ENCODE measurements at places on chromosomes 2 and 18.
A peak's percentile ranks its signal among the peaks of the same experiment; 100 is the strongest.

- no peak for DNase-seq
These were observed 139.4 kb downstream of the MTCL1 start for GRCh38 chr18:8844721-8845148.

- DNase-seq, result no peak
These were observed 51.9 kb upstream of the THOC1 start for GRCh38 chr18:319720-320119.

- no peak for DNase-seq
These were observed 6.3 kb upstream of the PLEKHM3 start for GRCh38 chr2:208031608-208032019.

DNA sequence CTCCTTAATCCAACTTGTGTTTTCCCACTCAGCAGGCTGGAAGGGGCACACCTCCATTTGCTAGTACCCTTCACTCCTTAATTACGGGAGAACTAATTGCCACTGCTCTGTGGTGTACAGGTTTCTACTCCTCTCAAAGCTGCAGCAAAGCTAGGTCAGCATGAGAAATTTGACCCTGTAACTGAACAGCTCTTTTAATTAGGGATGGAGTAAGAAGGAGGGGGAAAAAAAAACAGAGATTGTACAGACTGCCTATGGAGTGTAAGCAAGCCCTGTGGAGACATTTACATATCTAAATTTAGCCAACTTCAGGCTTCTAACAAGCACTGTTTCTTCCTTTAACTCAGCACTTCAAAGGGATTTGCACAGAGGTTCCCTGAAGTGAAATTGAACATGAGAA is 629.7 kb upstream of the SETBP1 start:
- DNase-seq, result no peak

GRCh38 chr2:204249437-204249836 is 295.8 kb upstream of the PARD3B start:
- no peak for DNase-seq

- peak; percentile 77 for DNase-seq
These were observed 16.3 kb downstream of the SLC3A1 start for GRCh38 chr2:44291281-44292248.

DNA sequence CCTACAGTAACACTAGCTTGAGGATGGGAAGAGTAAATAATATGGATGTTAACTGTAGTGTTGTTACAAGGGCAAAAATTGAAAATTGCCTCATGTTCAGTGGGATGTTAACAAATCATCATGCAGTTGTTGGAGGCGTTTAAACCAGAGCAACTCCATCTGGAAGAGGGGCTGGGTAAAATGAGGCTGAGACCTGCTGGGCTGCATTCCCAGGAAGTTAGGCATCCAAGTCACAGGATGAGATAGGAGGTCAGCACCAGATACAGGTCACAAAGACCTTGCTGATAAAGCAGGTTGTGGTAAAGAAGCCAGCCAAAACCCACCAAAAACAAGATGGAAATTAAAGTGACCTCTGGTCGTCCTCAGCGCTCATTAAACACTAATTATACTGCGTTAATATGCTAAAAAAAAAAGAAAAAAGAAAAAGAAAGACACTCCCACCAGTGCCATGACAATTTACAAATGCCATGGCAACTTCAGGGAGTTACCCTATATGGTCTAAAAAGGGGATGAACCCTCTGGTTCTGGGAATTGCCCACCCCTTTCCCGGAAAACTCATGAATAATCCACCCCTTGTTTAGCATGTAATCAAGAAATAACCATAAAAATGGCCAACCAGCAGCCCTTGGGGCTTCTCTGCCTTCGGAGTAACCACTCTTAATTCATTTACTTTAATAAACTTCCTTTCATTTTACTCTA is 101.4 kb downstream of the MYO5B start:
- no peak for DNase-seq

DNA sequence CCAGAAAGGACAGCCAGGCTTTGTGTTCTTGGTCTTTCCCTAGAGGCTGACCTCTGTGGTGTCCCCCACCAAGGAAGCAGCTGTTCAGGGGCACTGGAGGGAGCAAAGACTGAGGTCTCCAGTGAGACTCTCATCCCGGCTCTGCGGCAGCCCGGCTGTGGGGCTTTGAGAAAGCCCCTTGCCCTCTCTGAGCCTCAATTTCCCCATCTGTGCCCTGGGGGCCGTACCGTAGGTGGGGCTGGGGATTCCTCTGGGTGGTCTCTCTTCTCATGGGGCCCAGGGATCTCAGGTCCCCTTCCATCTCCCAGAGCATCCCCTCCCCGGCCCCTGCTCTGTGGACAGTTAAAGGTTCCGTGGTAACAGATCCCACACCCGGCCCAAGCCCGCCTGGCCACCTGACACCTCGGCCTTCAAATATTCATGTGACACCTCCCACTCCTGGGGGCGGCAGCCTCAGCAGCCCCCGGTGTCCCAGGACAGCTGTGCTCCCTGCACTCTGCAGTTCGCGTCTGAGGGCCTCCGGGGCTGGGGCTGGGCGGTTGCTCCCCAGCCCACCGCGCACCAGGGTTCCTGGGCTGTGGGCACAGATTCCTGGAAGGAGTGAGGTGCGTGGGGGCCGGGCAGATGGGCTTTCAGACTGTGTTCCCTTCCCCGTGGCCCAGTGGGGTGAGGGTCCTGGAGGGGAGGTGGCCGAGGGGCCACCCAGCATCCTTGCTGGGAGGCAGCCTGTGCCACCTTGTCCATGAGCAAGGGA is 15.1 kb upstream of the KLHL30 start:
- DNase-seq, result no peak

- DNase-seq, result peak; percentile 83
These were observed 191.9 kb downstream of the ARL4C start for GRCh38 chr2:234304950-234305349.

DNA sequence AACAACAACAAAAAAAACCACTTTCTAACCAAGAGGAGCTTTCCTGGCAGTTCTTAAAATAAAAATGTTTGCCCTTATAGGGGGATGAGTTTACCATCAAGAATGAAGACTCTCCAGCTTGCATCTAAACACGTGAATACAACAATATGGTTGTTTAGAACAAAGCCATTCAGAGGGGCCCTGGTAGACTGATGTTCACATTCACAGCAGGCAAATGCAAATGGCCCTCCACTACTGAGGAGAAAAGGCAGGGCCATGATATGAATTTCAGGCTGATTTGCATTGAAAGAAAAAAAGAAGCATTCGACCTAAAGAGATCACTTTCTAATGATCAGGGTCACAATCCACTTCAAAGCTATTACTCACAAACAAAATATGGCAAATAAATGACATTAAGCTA is 65.3 kb upstream of the OTOS start:
- no peak for DNase-seq

- no peak for DNase-seq
These were observed 649.5 kb upstream of the ZNF804A start for GRCh38 chr2:183948861-183949260.

- DNase-seq, result no peak
These were observed 72.3 kb upstream of the EFEMP1 start for GRCh38 chr2:55995902-55996301.

- DNase-seq, result no peak
These were observed 8.7 kb upstream of the GPR17 start for GRCh38 chr2:127637236-127637630.

- no peak for DNase-seq
These were observed 99.6 kb upstream of the RIOK3 start for GRCh38 chr18:23353459-23353858.

GRCh38 chr2:9380702-9381628 is 42.4 kb downstream of the ITGB1BP1 start:
- DNase-seq, result peak; percentile 93

DNA sequence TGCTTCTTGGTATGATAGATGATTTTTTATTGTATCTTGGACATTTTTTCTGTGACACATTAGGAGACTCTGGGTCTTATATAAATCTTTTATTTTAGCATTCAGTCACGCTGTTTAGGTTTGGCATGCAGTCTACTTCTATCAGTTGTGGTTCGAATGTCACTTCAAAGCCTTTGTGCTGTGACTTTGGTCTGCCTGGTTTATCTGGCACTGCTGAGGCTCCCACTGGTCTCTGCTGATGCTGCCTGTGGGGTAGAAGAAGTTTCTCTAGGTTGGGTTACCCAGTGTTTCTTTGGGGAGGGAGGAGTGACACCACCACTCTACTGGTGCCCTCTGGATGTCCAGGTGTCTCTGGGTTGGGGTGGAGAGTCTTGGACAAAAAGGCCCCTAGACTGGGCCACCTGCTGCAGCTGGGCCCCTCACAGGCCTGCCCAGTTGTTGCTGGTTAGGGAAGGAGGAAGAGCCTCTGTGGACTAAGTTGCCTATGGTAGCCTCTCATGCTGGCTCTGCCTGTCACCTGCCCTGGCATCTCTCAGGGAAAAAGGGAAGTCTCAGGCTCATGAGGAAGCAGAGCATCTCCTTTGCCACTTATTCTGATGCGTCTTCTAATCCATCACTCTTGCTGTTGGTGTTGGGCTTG is 115.4 kb upstream of the HS6ST1 start:
- no peak for DNase-seq

GRCh38 chr2:233023761-233024410 is 8.6 kb upstream of the NEU2 start:
- DNase-seq, result no peak

- no peak for DNase-seq
These were observed 78.6 kb downstream of the SCG2 start for GRCh38 chr2:223523551-223524001.

- DNase-seq, result no peak
These were observed 113.4 kb upstream of the PDE1A start for GRCh38 chr2:182540252-182540651.

- DNase-seq, result peak; percentile 30
These were observed 21.2 kb downstream of the OSR1 start for GRCh38 chr2:19337202-19337601.
